ENCODE measurements at places on chromosomes 5 and 9. TPM values are rescaled to one million over a fixed set of nuclear protein-coding genes. Genes with fewer than 3 reads are reported as not detected.

The WDR38 gene
- not detected for polyA plus RNA-seq

The SMIM32 gene
- not detected for polyA plus RNA-seq

The RFX3 gene
- polyA plus RNA-seq: 3.7 TPM

The PSD2 gene
- not detected for polyA plus RNA-seq

The PCDHGA11 gene
- polyA plus RNA-seq: not detected

The SH3TC2 gene
- not detected for polyA plus RNA-seq

The SV2C gene
- not detected for polyA plus RNA-seq
